ENCODE measurements at places on chromosomes 13 and 19.

DNA sequence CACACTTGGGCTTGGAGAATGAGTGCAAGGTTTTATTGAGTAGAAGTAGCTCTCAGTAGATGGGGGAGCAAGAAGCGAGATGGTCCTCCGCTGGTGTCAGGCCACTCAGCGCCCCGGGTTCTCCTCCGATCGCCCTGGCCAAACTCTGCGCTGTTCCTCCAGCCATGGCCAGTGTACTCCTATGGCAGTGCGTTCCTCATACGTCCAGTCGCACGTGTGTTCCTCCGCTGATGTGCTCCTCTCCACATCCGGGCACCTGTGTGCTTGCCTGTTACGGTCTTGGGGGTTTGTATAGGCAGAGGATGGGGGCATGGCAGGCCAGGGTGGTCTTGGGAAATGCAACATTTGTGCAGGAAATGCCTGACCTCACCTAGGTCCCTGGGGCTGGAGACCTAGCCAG, 1899.4 kb downstream of the PCDH9 start:
- DNase-seq, result no peak

- no peak for DNase-seq
These were observed 2435.9 kb upstream of the PCDH20 start for GRCh38 chr13:63851526-63851925.

GRCh38 chr19:14305706-14306105, 75.5 kb upstream of the ADGRE5 start:
- DNase-seq, result no peak

DNA sequence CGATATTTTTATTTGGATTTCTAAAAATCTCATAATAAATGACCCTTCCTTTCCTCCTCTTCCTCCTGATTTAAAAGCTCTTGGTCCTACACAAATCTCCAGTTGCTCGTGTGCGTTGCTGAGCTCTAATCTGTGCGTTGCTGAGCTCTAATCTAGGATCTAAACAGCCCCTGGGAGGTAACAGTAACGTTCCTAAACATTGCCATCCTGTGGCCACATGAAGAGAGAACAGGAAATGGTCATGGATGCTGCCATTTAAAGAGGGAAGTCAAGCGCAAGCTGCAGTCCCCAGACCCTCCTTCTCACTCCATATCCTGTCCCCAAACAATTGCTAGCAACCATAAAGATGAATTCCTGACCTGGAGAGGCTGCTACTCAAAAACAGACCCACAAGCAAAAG, 170.8 kb downstream of the NUFIP1 start:
- DNase-seq, result peak; percentile 50

DNA sequence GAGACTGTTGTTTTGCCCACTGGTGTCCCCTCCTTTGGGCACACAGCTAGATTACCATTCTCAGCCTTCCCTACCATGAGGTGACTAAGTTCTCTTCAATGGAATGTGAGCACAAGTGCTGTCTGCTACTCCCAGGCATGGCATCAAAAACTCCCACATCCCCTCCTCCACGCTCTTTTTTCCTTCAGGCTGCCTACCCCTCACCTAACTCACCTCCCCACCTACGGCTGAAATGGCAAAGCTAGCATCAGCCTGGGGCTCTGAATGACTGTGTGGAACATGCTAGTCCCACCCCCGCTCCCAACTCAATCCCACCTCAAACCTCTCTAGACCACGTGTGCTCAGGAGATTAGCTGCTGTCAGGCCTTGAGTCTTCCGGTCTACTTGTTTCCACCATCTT, 512.2 kb downstream of the DIAPH3 start:
- DNase-seq, result no peak

DNA sequence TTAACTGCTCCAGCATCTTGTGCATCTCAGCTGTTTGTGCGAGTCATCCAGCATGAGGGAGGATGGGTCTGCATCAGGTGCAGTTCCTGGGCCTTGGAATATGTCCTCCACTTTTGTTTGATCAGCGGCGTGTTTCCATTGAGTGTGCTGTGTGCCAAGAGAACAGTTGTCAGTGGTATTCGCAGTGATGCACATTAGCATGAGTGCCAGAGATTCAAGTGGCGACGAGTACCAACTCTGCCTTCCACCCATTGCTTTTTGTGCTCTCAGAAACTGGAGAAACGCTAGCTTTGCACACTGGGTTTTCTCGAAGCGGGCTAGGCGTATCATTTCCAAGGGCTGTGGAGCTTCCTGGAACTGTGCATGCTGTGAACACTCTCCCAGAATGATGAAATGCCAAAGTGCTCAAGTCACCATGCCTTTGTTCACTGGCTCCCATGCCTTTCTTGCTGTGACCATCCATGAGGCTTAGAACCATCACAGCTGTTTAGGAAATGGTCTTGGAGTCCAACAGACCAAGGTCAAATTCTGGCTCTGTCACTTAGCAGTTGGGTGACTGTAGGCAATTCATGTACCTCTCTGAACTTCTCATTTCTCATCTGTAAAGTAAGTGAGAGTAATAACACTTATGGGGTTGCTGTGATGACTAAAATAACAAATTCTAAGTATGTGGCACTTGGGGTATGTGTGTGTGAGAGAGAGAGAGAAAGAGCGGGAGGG, 18.4 kb downstream of the LRCH1 start:
- DNase-seq, result no peak

- no peak for DNase-seq
These were observed 145.8 kb downstream of the KCNRG start for GRCh38 chr13:50161052-50161451.

- DNase-seq, result peak; percentile 68
These were observed 1.4 kb downstream of the RETN start for GRCh38 chr19:7670150-7670783.

DNA sequence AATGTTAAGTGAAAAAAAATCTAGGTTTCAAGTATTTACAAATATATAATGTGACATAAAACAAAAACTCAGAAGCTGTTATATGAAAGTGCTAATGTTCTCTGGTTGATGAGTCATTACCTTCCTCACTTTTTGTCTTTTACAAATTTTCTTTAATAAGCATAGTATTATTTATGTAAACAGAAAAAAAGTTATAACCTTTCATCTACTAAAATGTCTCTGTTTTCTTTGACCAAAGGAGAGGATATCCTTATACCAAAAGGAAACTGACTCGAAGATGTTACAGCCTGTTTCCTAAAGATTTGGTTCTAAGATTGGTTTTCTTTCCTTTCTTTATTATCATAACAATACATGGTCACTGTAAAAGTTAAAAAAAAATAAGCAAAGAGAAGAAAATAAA, 38.0 kb downstream of the RCBTB2 start:
- peak; percentile 72 for DNase-seq

GRCh38 chr19:1748115-1748872, 5.0 kb upstream of the ONECUT3 start:
- DNase-seq, result no peak

- no peak for DNase-seq
These were observed 16.3 kb downstream of the PIAS4 start for GRCh38 chr19:4023600-4024398.

- DNase-seq, result no peak
These were observed 52.3 kb upstream of the ATP12A start for GRCh38 chr13:24627946-24628345.

GRCh38 chr13:40974460-40975407, 44.4 kb downstream of the ELF1 start:
- DNase-seq, result peak; percentile 90

DNA sequence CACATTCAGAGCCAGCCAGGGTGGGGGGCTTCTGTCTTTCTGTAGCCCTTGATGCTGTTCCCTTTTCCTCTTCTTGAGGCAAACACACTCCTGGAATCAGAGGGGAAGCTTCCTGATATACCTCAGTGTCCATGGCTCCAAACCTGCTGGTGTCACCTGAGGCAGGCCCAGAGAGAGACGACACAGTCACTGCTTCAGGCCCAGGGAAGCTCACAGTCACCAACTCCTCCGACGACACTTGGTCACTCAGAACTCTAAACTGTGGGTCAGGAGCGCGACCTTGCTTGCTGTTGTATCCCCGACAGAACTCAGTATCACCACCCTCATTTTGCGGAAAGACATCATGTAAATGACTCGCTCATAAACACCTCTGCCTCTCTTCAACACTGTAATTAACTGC, 1.1 kb downstream of the ATP13A1 start:
- no peak for DNase-seq

GRCh38 chr19:34667349-34668076, 9.4 kb downstream of the SCGB2B2 start:
- DNase-seq, result peak; percentile 11

GRCh38 chr19:44530777-44531176, 1.3 kb upstream of the CEACAM20 start:
- DNase-seq, result peak; percentile 5

GRCh38 chr19:8631425-8631819, 989 bp downstream of the NFILZ start:
- no peak for DNase-seq

- peak; percentile 22 for DNase-seq
These were observed 358.6 kb downstream of the TDRD3 start for GRCh38 chr13:60755380-60756163.

DNA sequence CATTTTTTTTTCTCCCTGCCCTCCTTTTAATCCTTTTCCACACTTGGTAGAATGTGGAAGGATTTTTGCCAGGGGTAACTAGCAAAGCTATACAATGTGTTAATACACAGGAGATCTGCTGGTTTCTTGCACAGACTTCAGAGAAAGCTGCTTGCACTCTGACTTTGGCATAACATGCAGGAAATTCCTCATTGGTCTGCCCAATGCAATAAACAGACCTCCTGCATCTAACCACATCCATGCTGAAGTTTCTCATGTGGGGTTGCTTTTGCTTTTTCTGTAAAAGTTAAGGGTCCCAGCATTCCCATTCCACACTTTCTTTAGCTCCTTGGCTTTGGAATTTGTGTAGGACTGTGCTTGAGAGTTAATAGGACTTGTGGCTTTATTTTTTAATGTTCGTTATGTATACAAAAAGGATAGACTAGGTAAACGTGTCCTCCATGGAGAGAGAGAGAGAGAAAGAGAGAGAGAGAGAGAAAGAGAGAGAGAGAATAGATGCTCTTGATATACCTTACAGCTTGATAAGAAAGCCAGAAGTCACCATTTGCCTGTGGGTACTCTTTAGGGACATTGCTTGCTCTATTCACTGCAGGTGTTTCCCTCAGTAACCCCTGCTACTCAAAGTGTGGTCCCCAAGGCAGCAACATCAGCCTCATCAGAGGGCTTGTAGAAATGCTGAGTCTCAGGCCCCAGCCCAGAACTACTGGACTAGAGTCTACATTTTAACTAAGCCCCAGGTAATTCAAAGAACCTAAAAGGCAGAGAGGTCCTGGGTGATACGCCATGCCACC, 170.5 kb downstream of the SHISA2 start:
- no peak for DNase-seq

- DNase-seq, result no peak
These were observed 8.7 kb upstream of the GGACT start for GRCh38 chr13:100597253-100597652.

DNA sequence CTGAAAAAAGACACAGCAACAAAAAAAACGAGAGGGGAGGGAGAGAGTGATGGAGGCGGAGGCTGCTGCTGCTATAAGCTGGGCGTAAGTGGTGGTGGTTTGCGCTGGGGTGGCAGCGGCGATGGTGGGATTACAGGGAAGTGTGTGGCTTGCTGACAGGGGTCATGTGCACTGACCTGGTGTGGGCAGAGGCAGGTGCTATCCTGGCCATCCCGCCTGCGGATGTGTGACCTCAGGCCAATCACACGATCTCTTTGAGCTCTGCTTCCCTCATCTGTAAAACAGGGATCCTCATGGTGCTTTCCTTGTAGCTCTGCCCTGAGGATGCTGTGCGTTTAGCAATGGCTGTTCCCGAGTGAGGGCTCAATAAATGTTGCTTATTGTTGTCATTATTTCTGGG, 3.3 kb upstream of the ZNF580 start:
- DNase-seq, result no peak

DNA sequence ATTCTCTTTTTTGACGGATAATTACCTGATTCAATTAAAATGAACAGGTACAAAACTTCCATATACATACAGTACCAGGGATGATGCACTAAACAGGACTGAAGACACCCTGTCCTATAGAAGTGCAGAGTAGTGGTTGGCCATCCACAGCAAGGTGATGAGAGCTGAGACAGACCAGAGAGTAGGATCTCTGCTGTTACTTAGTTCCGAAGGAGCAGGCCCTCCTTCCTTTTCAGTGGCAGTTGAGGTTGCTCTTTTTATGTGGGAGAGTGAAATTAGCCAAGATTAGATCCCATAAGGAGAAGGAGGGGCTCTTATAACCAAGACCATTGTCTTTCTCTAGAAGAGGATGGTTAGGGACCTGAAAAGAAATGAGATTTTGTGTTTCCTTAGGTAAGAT, 4.0 kb downstream of the PDS5B start:
- no peak for DNase-seq

- DNase-seq, result no peak
These were observed 439 bp downstream of the DZIP1 start for GRCh38 chr13:95643936-95644598.

DNA sequence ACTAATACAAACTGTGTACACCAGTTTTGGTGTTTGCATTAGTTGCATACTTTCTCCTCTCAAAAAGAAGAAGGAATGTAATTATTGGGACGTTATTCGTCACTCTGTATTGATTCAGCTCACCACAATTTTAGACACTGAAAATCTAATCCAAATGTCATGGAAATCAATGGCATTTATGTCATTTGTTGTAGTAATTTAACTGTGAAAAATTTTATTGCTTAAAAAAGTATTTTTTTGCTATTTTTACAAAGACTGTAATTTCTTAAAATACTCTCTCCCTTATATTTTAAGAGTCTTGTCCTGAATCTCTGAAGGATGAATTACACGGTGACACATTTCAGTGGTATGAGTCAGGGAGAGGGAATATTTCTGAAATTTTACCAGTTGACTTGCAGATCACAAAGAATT, 2117.6 kb downstream of the PCDH9 start:
- DNase-seq, result no peak

GRCh38 chr13:40790154-40790616, 774 bp downstream of the SLC25A15 start:
- peak; percentile 18 for DNase-seq

DNA sequence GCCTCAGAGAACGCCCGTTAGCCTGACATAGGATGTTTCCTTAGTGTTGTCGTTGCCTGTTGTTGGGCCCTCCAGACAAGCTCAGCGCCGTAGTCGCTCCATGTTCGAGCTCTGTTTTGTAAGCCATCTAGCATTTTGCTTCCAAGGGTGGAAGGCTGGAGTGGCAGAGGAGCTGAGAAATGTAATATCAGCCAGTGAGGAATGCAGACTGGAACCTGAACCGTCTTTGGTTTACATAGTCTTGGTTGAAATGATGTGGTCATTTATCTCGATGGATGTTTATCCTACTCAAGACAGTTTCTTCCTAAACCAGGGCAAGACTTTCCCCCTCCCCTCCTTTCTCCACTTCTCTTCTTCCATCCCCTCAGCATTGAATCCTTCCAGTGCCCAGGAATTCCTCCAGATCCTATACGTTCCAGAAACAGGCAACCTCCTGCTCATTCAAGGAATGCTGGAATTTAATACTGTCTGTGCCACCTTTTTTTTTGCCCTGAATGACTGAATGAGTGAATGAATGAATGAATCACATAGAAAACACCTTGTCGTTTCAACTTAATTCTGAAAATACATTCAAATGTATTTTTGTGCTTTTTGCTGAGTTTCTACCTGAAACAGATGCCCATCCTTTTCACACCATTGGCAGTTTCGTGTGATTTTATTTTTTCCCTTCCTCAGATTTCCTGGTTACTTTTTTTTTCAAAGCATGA, 109.5 kb upstream of the MBNL2 start:
- no peak for DNase-seq

- no peak for DNase-seq
These were observed 18.5 kb upstream of the FAM216B start for GRCh38 chr13:42762917-42763316.

GRCh38 chr19:379796-380195, 29.2 kb downstream of the C2CD4C start:
- DNase-seq, result no peak

GRCh38 chr19:5838353-5839064, 993 bp downstream of the FUT6 start:
- DNase-seq, result peak; percentile 40

GRCh38 chr13:73960474-73960873, 173.7 kb downstream of the KLF12 start:
- DNase-seq, result no peak
